ENCODE measurements at places on chromosomes 11 and 22. TPM values are rescaled to one million over a fixed set of nuclear protein-coding genes. Genes with fewer than 3 reads are reported as not detected.

DNA sequence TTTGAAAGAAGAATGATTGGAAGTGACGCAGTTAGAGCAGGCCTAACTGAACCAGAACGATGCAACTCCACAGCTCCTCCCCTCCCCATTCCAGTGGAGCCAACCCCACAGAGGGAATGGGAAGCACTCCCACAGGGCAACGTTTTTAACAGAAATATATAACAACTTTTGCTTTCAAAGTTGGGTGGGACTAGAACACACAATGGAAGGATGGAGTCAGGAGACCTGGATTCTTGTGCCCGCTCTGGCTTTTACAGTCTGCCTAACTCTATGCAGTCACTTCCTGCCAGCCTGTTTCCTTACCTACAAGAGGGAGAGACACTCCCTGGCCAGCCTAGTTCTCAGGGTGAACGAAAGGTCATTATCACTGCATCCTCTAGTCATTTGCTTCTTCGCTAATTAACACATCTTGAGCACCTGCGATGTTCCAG lies 75.5 kb downstream of the PACSIN2 start:
- no peak for DNase-seq

The LIF gene
- total RNA-seq, result 103 TPM

GRCh38 chr11:35523331-35523768 lies 2.1 kb downstream of the PAMR1 start:
- DNase-seq, result no peak

- no peak for DNase-seq
Observed at GRCh38 chr11:11056749-11057471, 199.1 kb upstream of the ZBED5 start.

- DNase-seq, result no peak
Observed at GRCh38 chr11:1402355-1403077, 12.8 kb downstream of the BRSK2 start.

GRCh38 chr11:24407733-24408132 lies 89.1 kb upstream of the LUZP2 start:
- no peak for DNase-seq

The NELL1 gene
- not detected for total RNA-seq

DNA sequence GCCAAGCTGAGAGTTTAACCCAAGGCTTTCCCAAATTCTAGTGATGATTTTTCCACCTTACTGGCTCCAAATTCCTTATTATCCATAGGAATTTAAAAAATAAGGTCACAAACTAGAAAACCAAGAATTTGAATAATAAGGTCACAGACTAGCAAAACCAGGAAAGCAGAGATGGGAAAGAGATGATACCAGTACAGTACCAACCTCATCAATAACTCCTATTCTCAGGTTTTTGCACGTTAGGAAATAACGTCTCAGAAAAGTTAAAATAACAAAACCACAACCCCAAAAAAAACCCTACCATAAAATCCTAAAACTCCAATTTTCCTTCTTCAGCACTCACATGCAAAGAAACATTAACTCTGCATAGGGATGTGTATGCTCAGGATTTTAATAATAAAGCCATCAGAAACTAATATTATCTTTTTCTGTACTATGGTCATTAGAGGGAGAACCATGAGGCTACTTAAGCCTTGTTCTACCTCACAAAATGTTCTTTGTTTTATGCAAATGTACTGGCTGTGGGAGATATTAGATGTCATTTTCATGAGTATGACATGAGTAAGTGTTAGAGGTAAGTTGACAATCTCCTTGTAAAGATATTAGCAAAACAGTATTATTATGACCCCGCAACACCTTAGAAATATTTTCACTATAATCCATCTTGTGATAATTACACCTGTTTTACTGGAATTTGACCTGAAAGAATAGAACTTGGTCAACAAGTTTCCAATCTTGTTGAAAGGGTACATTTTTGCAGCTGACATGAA lies 16.1 kb upstream of the EED start:
- no peak for DNase-seq

GRCh38 chr22:46482056-46482675 lies 55.3 kb downstream of the CELSR1 start:
- DNase-seq, result no peak

- DNase-seq, result no peak
Observed at GRCh38 chr22:40665312-40665711, 14.0 kb upstream of the MCHR1 start.

Data from activated CD4-positive, alpha-beta T cell treated with anti-CD3 and anti-CD28 coated beads, Interleukin-2, amount 10 ng/mL, durations not matched to agents 7 days and 5 days (primary cell).